ENCODE measurements at places on chromosomes 11 and 22. TPM values are rescaled to one million over a fixed set of nuclear protein-coding genes. Genes with fewer than 3 reads are reported as not detected.

MMP8 gene
- total RNA-seq: not detected

OR51E1 gene
- total RNA-seq: not detected

RAPSN gene
- 0.14 TPM for total RNA-seq

HORMAD2 gene
- not detected for total RNA-seq

TTC28 gene
- total RNA-seq: 16.0 TPM

KCNQ1OT1 gene
- 1.1 TPM for total RNA-seq

CHRNA10 gene
- total RNA-seq: 0.33 TPM

CFAP300 gene
- not detected for total RNA-seq

ZC3H12C gene
- total RNA-seq: 26.4 TPM

KDM4D gene
- 0.73 TPM for total RNA-seq

OR6T1 gene
- not detected for total RNA-seq

LRRC56 gene
- 0.46 TPM for total RNA-seq

TRIM22 gene
- total RNA-seq: 129 TPM

ANGPTL5 gene
- total RNA-seq: not detected

MAJIN gene
- not detected for total RNA-seq

EFEMP2 gene
- total RNA-seq: 23.9 TPM

KCNJ11 gene
- 0.07 TPM for total RNA-seq

OR5P2 gene
- total RNA-seq: not detected

DDX25 gene
- not detected for total RNA-seq

WBP2NL gene
- total RNA-seq: 0.20 TPM

BCO2 gene
- total RNA-seq: 1.8 TPM

MS4A6E gene
- total RNA-seq: not detected

SEC14L6 gene
- not detected for total RNA-seq

ST14 gene
- 0.07 TPM for total RNA-seq

VSTM5 gene
- total RNA-seq: not detected
